ENCODE measurements at places on chromosomes 13 and 19.
A peak's percentile ranks its signal among the peaks of the same experiment; 100 is the strongest.

DNA sequence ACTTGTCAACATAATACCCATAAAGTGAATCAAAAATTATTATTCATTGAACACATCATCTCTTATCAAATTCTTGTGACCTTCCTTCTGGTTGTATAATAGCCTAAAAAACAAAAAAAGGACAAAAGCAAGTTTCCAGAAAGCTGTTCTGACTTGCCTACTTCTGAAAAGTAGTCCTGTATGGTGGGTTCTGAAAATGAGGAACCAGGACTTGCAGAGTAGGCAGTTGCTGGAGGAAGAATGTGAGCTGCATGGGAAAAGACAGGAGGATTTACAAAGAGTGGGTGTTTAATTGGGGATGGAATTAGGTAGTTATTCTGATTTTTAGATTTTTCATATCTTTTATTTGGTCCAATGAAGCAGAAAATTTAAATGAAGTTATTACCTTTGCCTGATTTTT, 56.7 kb downstream of the RCBTB2 start:
- DNase-seq = no peak

DNA sequence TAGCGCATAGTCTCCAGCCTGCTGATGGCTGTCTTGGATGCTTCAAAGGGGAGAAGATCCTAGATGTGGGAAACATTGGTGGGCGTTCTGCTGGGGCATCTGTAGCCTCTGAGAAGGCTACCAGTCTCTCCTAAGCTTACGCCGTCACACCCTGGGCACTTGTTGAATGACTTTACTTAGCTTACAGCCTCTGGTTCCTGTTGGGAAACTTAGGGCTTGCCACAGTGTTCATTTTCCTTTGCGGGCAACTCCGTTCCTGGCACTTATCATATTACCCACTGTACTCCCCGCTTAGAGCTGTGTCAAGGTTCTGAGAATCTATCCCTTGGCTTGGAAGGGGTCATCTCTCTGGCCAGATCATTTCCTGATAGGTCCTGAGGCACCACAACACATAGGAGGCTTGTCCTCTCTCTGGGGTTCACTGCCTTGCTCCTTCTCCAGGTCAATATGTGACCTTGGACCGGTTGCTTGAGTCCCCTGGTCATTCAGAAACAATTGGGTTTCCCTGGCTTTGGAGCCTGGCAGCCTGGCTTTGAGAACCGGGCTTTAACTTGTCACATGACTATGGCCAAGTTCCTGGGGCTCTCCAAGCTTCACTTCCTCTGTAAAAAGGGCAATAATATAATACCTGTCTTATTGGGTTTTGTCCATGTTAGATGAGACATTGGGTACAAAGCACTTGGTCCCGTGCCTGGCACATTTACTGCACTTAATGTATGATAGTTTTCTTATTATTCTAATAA, 20.5 kb upstream of the ALOX5AP start:
- DNase-seq = no peak

DNA sequence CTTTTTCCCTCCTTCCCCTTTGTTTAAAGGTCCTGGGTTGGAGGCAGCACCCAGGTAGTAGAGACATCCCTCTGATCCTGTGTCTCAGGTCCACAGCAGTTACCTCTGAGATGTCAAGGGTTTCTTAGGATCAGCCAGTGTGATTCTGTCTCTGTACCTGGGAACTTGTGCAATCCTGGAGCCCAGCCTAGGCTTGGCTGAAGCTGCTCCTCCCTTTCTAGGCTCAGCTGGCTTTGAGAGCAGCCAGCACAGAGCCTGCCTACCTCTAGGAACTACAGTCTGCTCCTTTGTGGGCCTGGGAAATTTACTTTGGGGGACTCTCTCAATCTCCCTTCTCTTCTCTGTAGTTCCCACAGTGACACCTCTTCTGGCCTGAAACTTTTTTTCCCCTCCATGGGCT, 171.6 kb downstream of the MTUS2 start:
- no peak for DNase-seq

GRCh38 chr13:27699952-27700351, 78.3 kb downstream of the POLR1D start:
- DNase-seq = no peak

GRCh38 chr13:39016087-39016486, 21.8 kb downstream of the PROSER1 start:
- no peak for DNase-seq

GRCh38 chr19:5498830-5499550, 43.8 kb downstream of the ZNRF4 start:
- no peak for DNase-seq

DNA sequence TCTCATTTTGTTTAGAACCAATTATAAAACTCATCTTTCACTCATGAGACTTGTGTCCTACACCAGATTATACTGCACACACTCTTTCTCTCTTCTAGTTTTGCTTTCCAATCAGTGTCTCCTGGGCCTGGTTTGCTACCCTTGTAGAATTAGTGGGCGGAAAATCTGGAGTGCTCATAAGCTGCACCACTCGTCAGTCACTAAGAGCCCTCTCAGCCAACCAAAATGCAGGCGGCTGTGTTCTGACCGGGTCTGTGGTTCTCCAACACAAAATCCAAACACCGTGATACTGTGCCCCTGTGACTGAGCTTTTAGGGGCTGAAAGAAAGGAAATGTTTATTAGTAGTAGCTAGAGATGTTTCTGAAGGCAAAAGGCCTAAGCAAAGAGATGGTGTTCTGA, 83.7 kb upstream of the OBI1 start:
- DNase-seq = no peak

DNA sequence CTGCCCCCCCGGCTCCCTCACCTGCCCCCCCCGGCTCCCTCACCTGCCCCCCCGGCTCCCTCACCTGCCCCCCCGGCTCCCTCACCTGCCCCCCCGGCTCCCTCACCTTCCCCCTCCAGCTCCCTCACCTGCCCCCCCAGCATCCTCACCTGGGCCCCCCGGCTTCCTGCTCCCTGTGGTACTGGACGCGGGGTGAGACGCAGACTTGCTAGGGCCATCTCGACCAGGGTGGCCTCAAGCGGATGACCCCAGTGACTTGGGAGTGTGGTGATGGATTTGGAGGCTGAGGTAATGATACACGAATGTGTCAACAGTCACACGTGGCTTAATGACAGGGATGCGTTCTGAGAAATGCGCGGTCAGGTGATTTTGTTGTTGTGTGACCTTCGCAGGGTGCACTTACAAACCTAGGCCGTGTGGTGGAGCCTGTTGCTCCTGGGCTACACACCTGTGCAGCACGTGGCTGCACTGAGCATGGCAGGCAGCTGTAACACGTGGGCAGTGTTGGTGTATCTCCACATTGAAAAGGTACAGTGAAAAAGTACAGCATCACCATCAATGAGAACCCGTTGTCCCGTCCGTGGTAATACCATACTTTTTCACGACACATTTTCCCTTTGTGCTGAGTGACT, 197.8 kb downstream of the TEX29 start:
- DNase-seq = no peak

- no peak for DNase-seq
Observed at GRCh38 chr19:37930416-37930815, 23.4 kb downstream of the SIPA1L3 start.

DNA sequence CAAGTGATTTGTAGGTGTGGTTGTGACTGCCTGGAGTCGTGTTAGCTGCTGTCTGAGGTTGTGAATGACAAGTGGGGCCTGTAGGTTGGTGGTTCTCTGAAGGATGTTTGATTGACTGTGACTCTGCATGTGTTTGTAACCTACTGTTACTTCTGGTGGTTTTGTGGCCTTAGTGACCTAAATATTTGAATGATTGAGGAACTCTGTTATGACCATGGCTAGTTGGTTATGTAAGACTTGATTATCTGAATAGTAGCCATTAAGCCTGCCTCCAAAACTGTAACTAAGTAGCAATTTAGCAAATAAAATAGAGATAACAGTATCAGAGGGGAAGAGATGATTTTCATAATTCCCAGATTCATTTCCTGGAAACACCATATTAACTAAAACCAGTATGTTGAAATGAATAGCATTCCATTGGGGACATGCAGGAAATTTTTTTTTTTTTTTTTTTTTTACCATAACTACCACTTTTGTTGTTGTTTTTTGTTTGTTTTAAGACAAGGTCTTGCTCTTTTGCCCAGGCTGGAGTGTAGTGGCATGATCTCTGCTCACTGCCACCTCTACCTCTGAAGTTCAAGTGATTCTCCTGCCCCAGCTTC, 865 bp downstream of the ZNF382 start:
- DNase-seq = no peak

DNA sequence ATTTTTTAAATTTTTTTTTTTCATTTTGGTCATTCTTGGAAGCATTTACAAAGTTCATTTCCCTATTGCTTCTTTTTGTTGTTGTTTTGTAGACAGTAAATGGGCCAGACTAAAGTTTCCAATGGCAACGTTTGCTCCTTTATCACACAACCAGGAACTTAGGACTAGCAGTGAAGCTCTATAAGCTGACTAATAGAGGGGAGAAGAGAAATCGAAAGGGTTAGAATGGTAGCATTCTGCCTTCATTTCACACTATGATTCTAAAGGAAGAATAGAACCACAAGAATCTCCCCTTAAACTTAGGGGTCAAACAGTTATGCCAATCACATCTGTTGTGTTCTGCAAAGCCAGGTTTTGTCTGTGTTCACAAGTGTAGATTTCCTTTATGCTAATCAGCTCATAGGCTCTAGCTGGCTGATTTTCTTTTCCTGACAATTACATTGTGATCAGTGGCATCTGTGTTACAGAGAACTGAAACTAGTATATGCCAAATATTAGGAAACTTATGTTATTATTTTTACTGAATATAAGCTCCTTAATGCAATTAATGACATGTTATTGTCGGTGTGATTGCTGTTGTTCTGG, 467.3 kb downstream of the DACH1 start:
- no peak for DNase-seq

- DNase-seq = peak; percentile 28
Observed at GRCh38 chr19:33771384-33772101, 25.1 kb upstream of the KCTD15 start.

- DNase-seq = no peak
Observed at GRCh38 chr13:32362574-32362973, 47.3 kb downstream of the BRCA2 start.

DNA sequence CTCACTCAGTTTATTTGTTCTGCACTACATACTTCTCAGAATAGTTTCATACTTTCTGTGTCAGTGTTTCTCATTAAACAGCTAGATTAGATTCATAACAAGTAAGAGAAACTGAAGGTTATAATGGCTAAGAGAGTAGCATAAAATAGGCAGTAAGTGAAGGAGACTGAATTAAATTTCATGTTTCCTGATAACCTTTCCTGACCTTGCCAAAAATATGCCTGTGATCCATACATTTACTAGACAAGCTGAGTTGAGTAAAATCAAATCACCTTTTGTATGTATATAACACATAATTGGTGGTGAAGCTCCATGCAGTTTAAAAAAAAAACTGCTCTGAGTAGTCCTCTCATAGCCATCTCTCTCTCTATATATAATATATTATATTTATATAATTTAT, 545.3 kb upstream of the PCDH20 start:
- no peak for DNase-seq

Measured in naive B cell (primary cell).